ENCODE measurements at places on chromosomes 3 and 15.

GRCh38 chr15:33553157-33553556 lies 242.4 kb downstream of the RYR3 start:
- no peak for DNase-seq

DNA sequence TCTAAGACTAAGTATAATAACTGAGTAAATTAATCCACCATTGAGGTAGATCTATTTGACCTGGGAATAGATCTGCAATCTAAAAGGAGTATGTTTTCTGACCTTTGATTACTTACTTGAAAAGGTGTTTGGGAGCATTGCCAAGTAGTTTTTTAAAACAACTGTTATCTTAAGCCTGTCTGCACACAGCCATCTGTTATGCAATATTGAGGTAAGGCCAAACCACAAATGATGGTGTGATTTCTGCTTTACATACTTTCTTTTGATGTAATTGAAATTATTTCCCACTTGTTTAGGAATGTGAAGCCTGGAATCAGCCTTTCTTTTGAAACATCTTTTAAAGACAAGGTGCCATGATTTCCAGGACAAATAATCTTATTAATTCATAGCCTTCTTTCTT lies 274.0 kb downstream of the BBX start:
- no peak for DNase-seq

DNA sequence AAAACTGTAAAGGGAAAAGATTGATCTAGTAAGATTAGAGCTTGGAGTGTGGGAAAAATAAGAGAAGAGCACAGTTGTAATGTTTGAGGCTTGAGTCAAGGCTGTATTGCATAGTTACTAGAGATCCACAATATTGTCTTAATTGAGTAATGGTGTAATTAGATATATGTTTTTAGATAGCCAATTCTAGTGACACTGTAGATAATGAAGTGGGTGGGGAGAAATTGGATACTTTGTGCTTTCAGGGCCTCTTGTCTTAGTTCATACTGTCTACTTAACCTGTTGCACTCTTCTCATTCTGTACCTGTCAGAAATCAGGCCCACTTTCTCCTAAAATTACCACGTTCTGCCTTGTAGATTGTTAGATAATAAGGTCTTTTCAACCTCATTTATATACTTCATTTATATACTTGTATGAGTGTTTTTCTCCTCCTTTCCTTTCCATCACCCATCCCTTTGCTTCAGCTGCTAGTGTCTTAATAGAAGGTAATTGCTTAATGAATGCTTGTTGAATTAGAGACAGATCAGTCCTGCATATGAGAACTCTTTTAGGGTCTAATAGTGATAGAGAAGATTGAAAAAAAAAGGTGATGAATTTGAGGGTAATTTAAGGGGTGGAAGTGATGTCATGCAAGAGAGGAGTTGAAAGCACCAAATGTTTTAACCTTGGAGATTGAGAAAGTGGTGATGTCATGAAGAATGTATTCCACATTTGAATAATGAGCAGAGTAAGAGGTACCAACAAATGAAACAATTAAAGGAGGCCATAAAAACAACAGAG lies 32.0 kb downstream of the PIK3CA start:
- DNase-seq = no peak

- no peak for DNase-seq
These were observed 42.4 kb upstream of the PARL start for GRCh38 chr3:183927059-183927458.

- no peak for DNase-seq
These were observed 16.3 kb downstream of the ZNF385D start for GRCh38 chr3:21734746-21735145.

- DNase-seq = peak; percentile 25
These were observed 119.0 kb downstream of the BBX start for GRCh38 chr3:107641572-107642307.

DNA sequence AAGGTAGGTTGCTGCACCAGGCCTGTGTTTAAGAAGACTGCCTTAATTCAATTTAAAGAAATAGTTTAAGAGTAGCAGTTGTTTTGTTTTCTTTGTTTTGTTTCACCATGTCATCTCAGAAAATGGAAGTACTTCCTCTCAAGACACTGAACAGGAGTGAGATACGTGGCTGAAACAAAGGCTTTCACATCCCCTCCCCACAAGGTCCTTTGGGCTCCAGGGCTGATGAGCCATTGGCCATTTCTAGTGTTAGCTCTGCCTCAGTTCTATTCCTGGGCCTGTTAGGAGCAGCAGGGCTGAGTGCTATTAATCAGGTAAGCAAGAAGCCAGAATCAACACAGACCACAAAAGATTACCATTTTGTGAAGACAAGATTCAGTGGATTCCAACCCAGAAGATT lies 132.8 kb downstream of the KCNAB1 start:
- no peak for DNase-seq

- DNase-seq = no peak
These were observed 17.6 kb downstream of the CCNL1 start for GRCh38 chr3:157142315-157142714.

- DNase-seq = no peak
These were observed 102.3 kb upstream of the GOLGA6L6 start for GRCh38 chr15:20643829-20644425.

DNA sequence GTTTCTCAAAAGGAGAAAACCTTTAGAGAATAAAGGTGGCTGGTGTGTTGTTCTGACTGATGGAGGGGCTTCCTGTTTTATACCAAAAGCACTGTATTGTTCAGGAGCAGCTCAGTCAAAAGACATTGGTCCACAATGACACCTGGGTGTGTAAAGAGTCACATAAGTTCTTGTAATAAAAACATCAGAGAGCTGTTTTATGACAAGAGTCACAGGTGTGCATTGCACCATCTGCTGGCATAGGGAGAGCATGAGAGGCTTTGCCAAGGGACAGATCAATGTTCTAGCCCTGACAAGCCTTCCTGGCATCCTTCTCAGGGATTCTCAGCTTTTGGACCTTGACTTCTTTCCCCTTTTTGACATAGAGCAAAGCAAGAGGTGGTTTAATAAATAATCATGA lies 20.4 kb downstream of the ARPP21 start:
- DNase-seq = no peak

DNA sequence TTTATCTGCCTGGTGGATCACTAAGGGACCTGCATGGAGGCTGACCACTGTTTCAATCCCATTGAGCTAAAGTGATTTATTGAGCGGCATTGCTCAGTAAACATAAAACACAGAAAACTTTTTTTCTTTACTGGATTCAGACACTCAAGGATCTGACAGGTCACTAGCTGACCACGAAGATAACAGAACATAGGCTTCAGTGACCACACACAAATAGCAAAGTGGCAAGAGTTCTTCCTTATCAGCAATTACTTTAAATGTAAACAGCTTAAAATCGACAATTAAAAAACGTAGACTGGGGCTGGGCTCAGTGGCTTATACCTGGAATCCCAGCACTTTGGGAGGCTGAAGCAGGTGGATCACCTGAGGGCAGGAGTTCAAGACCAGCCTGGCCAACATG lies 48.7 kb downstream of the STAG1 start:
- no peak for DNase-seq

DNA sequence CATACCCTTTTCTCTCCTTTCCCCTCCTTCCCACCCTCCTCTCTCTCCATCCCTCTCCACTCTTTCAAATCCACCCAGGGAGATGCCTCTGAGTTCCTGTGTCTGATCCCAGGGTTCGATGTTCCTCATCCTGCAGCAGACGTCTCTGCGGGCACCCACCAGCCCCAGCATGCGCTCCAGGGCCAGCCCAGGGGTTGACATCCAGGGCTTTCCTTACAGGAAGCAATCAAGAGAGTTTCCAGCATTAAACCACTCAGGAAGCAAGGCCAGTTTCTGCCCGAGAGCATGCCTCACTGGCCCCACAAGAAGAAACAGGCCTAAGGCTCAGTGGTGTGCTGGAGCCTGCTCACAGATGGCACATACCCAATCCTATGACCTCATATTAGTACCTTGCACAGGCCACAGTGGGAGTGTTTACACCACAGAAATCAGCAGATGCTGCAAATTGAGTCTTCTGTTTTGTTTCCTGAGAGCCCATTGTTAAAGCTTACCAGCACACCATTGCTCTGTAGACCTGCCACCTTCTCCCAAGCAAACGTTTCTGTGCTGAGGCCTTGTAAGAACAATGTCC lies 13.2 kb downstream of the SLC6A1 start:
- DNase-seq = no peak

GRCh38 chr15:72732516-72732915 lies 46.5 kb downstream of the BBS4 start:
- DNase-seq = no peak

DNA sequence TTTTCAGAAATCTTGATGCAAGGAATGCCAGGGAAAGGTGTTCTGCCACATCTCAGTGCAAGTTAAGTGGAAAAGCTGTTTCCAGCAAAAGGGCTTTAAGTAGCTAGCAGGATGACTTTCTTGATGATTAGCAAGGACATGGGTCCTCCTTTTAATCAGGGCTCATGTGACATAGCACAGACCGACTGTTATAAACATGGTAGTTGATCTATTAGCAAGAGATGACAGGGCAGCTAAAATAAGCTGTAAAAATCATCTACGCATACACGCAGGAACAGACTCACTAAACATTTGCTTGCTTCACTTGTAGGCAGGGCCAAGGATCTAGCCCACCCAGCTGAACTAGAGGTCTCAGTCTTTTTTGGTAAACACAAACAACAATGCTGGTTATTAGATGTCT lies 69.0 kb downstream of the GOLIM4 start:
- no peak for DNase-seq

DNA sequence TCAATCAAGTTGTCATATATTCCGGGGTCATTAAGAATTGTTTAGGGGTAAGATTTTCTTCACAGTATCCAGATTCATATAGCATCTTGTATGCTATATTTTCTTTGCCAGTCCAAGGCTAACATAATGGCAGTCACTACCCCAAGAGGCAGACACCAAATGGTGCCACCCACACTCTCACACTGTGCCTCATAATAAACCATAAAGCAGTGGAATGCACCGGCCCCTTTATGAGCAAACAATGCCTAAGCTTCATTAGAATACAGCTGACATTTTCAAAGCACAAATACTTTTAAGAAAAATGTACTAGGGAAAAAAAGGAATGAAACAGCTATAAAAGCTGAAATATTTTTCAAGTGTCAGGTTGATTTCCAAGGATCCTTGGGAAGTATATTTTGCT lies 121.6 kb downstream of the TFDP2 start:
- DNase-seq = peak; percentile 18

GRCh38 chr15:63998489-63998888 lies 47.8 kb downstream of the DAPK2 start:
- no peak for DNase-seq

DNA sequence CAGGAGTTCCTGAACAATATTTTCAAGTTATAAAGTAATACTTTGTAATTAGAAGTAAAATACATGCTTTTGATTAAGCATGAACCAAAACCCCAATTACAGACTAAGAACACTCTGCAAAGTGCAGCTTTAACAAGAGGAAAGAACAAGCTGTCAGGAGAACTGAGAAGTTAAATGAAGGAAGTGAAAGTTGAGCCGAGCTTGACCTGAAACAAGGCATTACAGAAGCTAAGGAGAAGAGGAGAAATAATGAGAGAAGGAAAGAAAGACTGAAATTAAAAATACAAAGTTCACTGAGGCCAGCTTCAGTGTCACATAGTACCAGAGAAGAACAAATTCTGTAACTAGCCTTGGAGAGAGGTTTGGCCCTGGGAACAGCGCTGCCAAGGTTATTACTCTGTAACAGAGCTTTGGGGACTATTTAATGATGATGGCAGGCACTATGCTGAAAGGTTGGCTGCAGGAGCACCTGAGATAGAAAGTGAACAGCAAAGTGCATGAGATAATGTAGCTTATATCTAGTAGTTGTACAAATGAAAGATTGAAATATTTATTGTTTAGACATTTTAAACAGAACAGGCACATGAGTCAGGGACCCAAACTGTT lies 241.9 kb upstream of the PEX5L start:
- no peak for DNase-seq

- DNase-seq = peak; percentile 36
These were observed 280.3 kb upstream of the THBS1 start for GRCh38 chr15:39300451-39301153.

GRCh38 chr3:39144095-39144747 lies 9.2 kb downstream of the CSRNP1 start:
- no peak for DNase-seq

GRCh38 chr15:58748040-58748851 lies 1.3 kb downstream of the ADAM10 start:
- no peak for DNase-seq

- DNase-seq = no peak
These were observed 5.6 kb upstream of the TP63 start for GRCh38 chr3:189625572-189625971.

- no peak for DNase-seq
These were observed 216.6 kb upstream of the PRICKLE2 start for GRCh38 chr3:64441861-64442260.

DNA sequence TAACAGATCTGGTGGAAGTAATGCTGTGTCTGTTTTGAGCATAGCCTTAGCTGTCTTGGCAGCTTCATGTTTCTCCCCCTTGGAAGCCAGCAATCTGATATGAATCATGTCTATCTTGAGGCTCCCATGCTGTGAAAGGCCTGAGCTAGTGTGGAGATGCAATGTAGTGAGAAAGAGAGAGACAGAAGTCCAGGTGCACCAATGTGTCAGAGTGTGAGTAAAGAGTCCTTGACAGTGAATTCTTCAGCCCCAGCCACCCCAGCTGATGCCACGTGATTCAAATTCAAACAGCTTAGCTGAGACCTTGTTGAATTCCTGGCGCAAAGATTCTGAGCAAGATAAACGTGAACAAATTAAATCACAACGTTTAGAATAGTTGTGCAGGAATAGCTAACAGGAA lies 704.2 kb downstream of the EDEM1 start:
- DNase-seq = no peak

DNA sequence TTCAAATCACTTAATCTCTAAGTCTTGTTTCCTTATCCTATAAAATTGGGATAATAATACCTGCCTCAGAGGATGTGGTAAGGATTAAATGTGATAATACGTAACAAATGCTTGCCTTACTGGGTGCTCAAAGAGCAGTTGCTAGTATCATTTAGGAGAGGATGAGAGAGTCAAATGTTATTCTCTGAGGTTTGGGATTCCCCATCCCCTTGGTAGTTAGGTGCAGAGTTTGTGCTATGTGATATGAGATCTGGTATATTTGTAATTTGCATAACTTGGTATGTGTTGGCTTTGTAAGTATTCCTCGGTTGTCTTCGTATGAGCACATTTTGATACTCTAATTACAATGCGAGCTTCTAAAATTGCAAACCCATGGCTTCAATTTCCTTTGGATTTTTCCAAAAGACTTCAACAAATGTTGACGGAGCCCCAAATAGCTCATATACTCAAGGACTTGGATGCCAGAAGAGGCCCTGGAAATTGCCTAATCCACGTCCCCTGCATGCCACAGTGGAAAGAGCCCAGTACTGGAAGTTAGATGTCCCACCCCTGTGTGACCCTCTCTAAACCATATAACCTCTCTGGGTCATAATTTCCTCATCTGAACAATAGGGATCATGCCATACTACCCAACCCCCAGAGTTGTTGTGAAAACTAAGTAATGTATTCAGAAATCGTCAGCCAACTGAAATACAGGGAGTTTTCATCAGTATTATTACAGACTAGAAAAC lies 85.0 kb downstream of the FBN1 start:
- DNase-seq = no peak

- no peak for DNase-seq
These were observed 49.6 kb upstream of the BNIP2 start for GRCh38 chr15:59738676-59739075.

GRCh38 chr3:89932882-89933281 lies 825.5 kb downstream of the EPHA3 start:
- no peak for DNase-seq

GRCh38 chr3:71930056-71930991 lies 145.4 kb upstream of the PROK2 start:
- DNase-seq = peak; percentile 13

- no peak for DNase-seq
These were observed 194.8 kb upstream of the PFN2 start for GRCh38 chr3:150165396-150166094.

- DNase-seq = no peak
These were observed 130.2 kb downstream of the CHSY1 start for GRCh38 chr15:101121511-101122090.

Data from HTR-8/SVneo (cell line).